ENCODE measurements at places on chromosomes 13 and 19.

DNA sequence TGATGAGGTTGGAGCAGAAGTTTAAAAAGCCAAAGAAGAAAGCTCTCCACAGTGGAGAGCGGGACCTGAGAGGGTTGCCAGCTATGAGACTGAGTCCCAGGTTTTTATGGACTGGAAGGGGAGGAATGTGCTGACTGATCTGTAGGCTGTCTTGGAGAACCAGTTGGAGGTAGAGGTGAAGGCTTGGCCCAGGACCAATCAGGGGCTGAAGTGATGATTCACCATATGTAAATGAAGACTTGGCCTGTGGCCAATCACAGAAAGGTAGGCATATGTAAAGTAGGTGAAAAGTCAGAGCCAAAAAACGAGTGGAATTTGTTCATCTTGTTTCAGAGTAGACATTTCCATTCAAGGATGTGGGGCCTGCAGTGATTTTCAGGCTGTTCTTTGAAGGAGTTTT is 17.5 kb upstream of the KBTBD6 start:
- no peak for DNase-seq

- no peak for DNase-seq
These were observed 6.4 kb downstream of the GARRE1 start for GRCh38 chr19:34260771-34261173.

GRCh38 chr13:110638257-110638656 is 22.9 kb downstream of the NAXD start:
- DNase-seq = no peak

- DNase-seq = no peak
These were observed 222.0 kb downstream of the ZNF536 start for GRCh38 chr19:30593975-30594745.

GRCh38 chr19:8526345-8527091 is 12.6 kb upstream of the ZNF414 start:
- DNase-seq = peak; percentile 79

DNA sequence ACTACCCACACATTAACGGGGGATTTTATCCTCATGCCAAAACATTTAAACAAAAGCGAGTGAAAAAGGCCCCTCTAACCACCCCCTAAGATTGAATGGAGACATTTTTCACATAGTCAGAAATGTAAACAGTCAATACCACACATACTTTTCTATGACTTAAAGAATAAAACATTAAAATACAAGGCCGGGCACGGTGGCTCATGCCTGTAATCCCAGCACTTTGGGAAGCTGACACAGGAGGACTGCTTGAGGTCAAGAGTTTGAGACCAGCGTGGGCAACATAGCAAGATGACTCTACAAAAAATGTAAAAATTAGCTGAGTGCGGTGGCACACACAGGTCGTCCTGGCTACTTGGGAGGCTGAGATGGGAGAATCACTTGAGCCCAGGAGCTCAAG is 47.3 kb downstream of the MPHOSPH8 start:
- no peak for DNase-seq

DNA sequence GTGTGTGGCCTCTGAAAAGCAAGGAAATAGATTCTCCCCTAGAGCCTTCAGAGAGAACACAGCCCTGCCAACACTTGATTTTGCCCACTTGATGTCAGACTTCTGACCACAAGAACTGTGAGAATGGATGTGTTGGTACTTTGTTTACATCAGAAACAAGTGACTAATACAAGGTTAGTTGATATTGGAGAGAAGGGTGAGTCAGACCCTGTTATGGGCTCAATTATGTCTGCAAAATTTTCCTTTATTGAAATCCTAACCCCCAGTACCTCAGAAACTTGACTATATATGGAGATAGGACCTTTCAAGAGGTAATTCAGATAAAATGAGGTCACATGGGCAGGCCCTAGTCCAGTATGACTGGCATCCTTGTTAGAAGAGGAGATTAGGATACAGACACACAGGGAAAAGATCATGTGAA is 226.7 kb downstream of the RFC3 start:
- DNase-seq = no peak

DNA sequence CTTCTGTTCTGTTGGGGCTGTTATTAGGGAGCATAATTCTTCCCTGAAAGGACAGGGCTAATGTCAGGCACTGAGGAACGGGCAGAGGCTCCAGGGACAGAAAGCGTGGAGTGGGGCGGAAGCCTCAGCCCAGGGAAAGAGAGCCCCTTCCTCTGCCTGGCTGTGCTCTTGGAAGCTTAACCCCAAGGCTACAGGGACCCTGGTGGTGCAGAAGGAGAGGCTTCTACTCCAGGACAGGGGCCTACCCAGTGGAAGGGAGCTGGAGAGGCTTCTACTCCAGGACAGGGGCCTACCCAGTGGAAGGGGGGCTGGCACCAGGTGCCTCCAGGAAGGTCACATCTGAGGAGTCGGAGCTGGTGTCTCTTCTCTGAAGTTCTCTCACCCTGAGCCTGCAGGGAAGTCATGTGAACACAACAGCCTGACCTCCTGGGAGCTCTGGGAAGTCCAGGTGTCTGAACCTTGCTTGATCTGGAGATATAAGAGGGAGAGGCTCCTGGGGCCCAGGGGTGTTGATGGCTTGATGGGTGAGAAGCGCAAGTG is 159.5 kb upstream of the SOX1 start:
- DNase-seq = no peak

GRCh38 chr19:13195678-13196077 is 45.5 kb downstream of the IER2 start:
- no peak for DNase-seq

DNA sequence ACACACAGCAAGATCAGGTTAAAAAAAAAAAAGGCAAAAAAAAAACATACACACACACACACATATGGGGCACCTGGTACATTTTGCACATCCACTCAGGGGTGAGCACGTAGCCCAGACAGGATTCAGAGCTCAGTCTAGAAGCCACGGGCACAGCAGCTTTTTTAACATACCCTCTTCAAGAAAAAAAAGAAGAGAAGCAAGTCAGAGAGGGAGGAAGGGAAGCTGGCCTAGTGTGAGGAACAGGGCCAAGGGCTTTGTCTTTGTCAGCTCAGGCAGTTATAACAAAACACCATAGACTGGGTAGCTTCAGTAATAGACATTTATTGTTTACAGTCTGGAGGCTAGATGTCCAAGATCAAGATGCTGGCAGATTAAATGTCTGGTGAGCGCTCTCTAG is 2.3 kb upstream of the TPM4 start:
- DNase-seq = no peak

GRCh38 chr19:50466706-50467039 is 9.6 kb upstream of the EMC10 start:
- DNase-seq = no peak

DNA sequence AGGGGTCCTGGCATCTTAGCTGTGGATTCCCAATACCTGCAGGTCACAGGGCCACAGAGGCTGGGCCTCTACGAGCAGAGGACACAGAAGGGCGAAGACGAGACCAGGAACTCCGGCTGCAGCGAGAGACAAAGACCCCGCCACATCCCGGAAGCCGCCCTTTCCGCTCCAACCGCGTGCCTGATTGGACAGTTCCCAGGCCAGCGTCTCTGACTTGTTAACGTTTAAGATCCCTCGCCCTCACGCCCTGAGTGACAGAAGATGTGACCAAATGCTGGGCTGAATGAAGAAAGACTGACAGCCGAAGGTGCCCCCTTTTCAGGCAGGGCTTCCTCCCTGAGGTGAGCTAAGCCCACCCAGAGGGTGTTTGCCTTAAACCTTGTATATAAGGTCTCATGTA is at the start of gene ZNF98:
TSS of gene ZNF98 (minus strand) at position 136 of the 400 bp plus-strand sequence. CDS start at position 14, 122 bp downstream.
- DNase-seq = peak; percentile 17

DNA sequence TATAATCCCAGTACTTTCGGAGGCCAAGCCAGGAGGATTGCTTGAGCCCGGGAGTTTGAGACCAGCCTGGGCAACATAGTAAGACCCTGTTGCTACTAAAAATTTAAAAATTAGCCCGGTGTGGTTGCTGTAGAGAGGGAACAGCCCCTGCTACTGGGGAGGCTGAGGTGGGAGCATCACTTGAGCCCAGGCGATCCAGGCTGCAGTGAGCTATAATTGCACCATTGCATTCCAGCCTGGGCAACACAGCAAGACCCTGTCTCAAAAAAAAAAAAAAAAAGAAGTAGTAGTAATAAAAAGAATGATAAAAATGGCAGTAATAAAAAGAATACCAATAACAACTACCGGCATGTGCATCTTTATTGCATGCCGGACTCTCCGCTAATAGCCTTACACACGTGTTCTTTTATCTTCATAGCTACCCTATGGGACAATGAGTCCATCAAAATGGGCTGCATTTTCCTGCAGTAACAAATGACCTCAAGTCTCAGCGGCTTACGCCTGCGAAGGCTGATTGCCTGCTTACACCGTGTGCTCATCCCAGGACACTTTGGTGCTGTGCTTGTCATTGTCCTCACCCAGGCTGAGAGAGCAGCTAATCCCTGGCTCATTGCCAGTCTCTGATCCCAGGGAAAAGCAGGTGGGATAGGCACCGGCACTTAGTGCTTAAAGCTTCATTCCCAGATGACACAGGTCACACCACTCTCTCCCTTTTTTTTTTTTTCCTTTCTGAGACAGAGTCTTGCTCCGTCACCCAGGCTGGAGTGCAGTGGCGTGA is 14.4 kb upstream of the SYCN start:
- no peak for DNase-seq

DNA sequence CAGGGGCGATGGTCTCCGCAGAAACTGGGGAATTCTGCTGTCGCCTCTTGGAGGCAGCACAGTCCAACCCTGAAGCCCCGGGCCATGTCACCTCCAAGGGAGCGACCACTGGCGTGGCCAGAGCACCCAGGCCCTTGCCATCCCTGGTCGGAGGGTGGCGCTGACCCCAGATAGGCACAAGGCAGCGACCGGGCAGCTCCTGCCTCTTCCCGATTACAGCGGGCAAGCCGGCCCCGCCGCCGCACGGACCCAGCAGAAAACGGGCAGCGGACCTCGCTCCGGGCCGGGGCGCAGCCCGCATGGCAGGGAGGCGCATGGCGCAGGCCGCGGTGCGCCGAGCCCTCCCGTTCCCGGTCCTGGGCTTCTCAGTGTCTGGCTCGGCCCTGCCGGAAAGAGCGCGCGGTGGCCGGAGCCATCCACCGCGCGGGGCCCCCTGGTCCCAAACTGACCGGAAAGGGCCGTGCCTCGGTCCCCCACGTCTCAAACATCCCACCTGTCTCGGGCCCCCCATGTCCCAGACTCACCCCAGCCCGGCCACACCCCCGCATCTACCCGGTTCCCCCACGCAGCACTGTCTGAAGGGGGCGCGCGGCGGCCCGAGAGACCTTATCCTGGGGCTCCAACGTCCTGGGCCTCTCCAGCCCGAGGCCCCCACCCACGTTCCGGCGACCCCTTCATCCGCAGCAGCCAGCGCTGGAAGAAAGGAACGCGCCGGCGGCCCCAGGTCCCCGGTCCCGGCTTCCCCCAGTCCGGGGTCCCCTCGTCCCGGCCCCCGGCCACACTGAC is 727 bp downstream of the CERS1 start:
- DNase-seq = peak; percentile 84

GRCh38 chr13:31545616-31546015 is 193.7 kb upstream of the RXFP2 start:
- DNase-seq = no peak

Measured in substantia nigra (tissue), 51 donors.